ENCODE measurements at places on chromosomes 1 and 21.

GRCh38 chr1:187465441-187465840, 636.7 kb downstream of the PLA2G4A start:
- no peak for DNase-seq

- no peak for DNase-seq
Observed at GRCh38 chr1:174799136-174799479, 200.6 kb upstream of the CACYBP start.

DNA sequence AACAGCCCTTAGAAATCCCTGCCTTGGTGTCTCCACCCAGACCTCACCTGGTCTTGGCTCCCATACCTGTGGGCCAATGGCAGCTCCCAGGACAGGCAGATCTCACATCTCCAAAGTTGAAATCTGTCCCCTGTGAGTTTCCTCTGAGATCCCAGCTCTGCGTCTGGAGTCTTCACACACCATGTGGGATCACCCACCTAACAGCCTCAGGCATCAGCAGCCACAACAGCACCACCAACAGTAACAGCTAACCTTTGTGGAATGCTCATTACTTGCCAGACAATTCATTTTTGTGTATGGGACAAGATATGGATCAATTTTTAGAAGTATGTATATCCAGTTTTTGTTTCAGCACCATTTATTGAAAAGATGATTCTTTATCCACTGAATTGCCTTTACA, 523.2 kb downstream of the MATN1 start:
- no peak for DNase-seq

DNA sequence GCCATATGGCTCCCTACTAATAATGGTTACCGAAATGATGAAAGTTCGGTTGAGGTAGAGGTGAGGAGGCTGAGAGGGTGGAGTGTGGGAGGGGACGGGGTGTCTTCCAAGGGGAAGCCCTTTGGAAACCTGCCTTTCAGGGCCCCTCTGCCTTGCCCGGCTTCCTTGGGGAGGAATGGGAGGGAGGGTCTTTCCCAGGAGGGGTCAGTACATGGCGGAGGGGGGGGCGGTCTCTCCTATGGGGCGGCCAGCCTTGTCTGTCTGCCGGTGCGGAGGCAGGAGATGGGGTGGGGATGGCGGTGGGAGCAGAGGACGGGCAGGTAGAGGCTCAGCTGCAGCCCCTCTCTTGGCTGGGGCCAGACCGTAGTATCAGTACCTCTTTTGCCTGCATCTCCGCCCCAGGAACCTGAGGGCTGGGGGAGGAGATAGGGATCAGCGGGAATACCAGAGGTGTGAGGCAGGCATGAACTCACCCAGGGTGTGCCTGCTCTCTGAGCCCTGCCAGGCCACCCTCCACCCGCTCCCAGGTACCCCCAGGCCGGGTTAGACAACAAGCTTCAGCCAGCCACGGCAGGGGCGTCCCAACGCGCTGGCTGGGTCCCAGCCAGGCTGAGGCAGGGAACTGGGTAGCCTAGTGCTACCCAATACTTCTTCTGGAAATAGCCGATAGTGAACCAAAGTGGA, 79.4 kb upstream of the POU3F1 start:
- DNase-seq, result no peak

DNA sequence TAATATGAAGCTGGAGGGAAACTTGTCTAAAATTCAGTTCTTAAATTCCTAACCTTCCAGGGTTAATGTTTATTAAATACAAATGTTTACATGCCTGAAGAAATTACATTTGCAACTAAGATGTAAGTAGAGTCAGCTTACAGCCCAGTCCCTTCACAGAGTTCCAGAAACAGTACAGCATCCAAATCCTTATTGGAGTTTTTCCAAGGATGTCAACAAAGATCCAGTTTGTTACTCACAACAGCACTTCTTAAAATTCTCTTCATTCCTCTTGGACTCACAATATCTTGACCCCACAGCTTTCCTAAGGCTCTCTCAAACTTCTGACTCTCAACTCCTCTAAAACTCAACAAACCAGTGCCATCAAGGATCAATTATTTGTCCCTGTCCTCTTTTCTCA, 50.1 kb upstream of the RWDD3 start:
- DNase-seq, result no peak

GRCh38 chr1:35768350-35769187, 1.2 kb downstream of the CLSPN start:
- no peak for DNase-seq

DNA sequence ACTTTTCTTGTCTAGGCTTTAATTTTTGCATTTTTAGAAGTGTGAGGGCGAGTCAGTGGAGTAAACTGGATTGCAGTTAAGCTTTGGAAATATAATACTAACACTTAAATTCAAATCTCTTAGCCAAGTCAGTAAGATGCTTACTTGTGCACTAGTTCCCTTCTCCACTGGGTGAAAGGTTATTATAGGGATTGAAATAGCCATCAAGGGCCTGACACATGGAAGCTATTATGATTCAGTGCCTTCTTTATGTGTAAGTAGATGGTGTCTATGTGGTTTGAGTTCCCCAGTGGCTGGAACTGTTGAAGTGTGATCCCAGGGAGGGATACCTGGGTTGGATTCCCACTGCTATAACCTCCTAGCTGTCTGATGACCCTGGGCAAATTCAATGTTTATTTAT, 24.7 kb upstream of the DMRTA2 start:
- no peak for DNase-seq

- DNase-seq, result no peak
Observed at GRCh38 chr1:35442734-35443133, 114.5 kb downstream of the KIAA0319L start.

- no peak for DNase-seq
Observed at GRCh38 chr1:64482720-64483119, 12.8 kb downstream of the CACHD1 start.

DNA sequence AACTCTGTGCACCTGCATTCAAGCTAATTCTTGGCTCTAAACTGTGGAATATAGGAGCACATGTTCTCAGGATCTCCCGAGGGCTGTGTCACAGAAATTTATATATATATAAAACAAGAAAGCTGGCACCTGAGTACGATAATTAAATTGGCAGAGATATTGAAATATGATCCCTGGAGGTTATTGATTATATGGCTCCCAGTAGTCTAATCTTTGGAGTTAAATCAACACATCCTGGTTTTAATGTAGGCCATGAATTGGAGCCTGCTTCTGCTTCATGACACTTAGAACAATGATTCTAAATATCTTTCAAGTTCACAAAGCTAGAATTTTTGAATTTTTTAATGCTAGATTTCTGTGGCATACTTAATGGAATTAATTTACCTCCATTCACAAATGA, 84.3 kb downstream of the CTH start:
- no peak for DNase-seq

Data from urothelium cell line (cell line).